Retina (tissue), 1 donor: ENCODE measurements at places on chromosomes 6 and 20.

GRCh38 chr6:17276766-17277165 lies 4.4 kb upstream of the RBM24 start:
- DNase-seq, result no peak

GRCh38 chr6:149271348-149272340 lies 45.9 kb upstream of the TAB2 start:
- no peak for DNase-seq

- no peak for DNase-seq
Measured at GRCh38 chr20:58884966-58885365, 32.5 kb downstream of the GNAS start.

DNA sequence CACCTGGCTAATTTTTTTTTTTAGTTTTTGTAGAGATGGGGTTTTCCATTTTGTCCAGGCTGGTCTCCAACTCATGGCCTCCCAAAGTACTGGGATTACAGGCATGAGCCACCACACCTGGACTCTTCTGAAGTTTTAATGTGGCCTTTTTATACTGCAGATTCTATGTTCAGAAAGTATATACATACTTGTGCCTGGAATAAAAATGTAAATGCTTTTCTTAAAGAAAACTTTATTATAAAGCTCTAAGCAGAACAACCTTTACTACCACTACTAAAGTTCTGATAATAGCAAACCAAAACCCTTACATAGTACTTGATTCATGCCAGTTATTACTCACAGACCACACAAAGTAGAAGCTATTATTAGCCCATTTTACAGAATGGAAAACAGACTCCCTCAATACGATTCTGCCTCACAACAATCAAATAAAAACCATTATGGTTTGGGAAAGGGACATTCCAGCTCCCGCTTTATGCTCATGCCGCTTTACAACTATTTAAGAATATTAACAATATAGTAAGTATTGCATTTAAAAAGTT lies 5.3 kb downstream of the PHIP start:
- no peak for DNase-seq

DNA sequence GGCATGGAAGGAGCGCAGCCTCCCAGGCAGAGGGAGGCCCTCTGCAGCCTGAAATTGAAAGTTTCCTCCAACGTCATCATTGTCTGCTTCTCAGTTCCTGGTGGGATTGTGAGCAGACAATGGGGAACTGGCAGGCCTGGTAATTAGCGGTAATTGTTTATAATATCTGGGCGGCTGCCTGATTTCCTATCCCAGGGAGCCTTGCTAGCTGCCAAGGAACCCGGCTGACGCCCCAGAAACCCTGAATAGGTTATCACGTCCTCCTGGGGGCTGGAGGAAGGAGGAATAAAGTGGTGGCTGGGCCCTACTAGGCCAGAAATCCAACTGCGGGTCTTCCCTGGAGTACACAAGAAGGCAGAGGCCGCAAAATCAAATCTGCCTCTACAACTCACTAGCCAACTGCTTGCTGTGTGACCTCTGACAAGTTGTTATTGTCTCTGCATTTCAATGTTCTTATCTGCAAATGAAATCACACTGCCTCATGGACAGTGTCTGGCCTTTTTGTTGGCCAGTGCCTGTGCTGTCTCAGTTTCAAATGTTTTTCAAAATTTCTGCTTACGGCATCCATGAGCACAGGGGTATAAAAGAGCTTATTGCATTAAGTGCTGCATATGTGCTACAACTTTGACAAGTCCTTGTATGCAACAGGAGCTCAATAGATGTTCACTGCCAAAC lies 16.9 kb downstream of the KCNK15 start:
- DNase-seq, result peak; percentile 85

- no peak for DNase-seq
Measured at GRCh38 chr20:23180451-23180921, 94.4 kb upstream of the CD93 start.

GRCh38 chr20:53383916-53384315 lies 209.7 kb downstream of the ZNF217 start:
- DNase-seq, result no peak

- DNase-seq, result no peak
Measured at GRCh38 chr6:49913636-49914375, 47.5 kb upstream of the CRISP1 start.

DNA sequence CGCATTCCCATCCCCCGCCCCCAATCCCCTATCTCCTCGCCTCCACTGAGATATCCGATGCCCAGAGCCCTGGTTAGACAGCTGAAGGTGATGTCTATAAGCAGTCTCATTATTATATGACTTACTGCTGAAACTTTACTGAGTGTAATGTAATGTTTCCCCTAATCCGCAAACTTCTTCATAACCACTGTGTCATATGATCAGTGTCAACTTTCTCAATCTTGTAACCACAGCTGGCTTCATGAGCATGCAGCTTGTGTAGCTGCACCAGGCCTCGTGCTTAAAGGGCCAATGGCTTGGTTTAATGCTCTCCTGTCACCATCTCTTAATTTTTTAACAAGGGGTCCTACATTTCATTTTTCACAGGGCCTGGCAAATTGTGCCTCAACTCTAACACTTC lies 8.1 kb downstream of the ASIP start:
- DNase-seq, result no peak

DNA sequence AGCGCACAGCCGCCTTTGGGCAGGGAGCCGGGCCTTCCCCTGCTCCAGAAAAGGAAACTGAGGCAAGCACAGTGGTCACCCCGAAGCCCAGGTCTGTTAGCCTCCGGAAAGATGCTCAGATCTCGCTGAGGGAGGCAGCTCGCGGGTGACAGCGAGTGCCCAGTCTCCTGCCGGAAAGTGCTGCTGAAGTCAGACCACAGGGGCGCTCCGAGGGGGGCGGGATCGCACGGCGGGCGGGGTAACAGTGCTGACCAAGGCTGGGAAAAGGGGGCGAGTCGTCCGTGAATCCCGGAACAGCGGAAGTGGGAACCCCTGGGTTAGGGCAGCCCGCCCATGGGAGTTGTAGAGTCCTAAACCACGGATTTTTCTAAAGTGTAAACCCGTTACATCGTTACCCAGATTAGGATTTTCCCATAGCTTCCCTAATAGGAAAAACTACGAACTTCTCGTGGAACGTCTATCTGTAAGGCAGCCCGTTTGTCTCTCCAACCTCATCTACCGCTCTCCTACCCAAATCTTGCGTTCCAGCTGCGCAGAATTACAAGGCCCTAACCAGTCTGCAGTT lies 504 bp downstream of the VPS16 start:
- peak; percentile 69 for DNase-seq
